ENCODE measurements at places on chromosomes 3 and 15.

- DNase-seq = no peak
Measured at GRCh38 chr3:195268576-195269309, 2.2 kb downstream of the XXYLT1 start.

DNA sequence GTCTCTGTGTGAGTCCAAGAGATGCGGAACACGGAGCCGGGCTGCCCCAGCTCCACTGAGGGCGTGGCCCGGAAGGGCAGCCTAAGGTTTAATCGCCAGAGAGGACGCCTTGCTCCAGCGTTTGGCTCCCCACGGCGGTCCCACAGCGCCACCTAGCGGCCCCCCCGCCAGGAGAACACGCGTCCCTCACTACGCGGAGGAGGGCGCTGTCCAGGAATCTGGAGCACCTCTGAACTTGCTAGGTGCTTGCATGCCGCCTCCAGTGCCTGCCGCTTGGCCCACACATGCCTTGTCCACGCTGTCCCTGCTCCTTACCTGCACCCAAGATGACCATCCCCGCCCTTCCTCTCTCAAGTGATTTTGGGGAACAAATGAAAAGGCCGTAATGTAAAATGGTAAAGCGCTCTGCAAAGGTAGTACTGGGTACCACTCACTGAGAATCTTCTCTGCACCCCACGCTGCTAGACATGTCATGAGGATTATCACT is 14.4 kb upstream of the MRPS22 start:
- no peak for DNase-seq

- DNase-seq = no peak
Measured at GRCh38 chr3:38949994-38950393, 101.8 kb downstream of the SCN11A start.

GRCh38 chr3:119829420-119829819 is 47.5 kb downstream of the NR1I2 start:
- no peak for DNase-seq

GRCh38 chr15:34610354-34610753 is 26.9 kb upstream of the GOLGA8B start:
- DNase-seq = no peak

DNA sequence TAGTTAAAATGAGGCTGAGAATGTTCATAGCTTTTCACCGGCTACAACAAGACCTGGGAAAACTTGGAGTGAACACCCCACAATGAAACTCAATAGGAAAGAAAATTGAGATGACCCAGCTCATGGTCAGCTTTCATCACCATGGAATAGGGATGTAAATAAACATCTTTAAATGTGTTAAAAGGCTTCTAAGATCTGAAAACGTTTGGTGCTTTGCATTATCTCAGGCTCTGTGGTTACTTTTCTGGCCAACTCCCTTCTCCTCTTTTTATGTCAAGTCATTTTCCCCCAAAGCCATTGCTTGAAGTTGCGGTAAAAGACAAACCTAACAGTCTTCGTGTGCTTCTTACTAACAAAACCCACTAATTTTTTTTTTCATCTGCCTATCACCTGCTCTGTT is 195.8 kb downstream of the MECOM start:
- no peak for DNase-seq

- peak; percentile 79 for DNase-seq
Measured at GRCh38 chr3:155519078-155519477, 225.6 kb upstream of the STRIT1 start.

DNA sequence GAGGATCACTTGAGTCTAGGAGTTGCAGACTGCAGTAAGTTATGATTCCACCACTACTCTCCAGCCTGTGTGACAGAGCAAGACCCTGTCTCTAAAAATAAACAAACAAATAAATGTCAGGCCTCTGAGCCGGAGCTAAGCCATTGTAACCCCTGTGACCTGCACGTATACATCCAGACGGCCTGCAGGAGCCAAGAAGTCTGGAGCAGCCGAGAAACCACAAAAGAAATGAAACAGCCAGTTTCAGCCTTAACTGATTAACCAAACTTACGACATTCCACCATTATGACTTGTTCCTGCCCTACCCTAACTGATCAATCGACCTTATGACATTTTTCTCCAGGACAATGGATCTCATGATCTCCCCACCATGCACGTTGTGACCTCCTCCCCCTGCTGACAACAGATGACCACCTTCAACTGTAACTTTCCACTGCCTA is 32.5 kb upstream of the ZKSCAN7 start:
- DNase-seq = no peak

DNA sequence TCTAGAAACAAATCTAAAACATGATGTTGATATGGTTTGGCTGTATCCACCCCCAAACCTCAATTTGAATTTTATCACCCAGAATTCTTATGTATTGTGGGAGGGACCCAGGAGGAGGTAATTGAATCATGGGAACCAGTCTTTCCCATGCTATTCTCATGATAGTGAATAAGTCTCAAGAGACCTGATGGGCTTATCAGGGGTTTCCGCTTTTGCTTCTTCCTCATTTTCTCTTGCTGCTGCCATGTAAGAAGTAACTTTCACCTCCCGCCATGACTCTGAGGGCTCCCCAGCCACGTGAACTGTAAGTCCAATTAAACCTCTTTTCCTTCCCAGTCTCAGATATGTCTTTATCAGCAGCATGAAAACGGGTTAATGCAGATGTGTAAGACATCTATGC is 232.7 kb upstream of the ONECUT1 start:
- DNase-seq = no peak

GRCh38 chr3:11246663-11246970 is 25.6 kb upstream of the ATG7 start:
- no peak for DNase-seq

- no peak for DNase-seq
Measured at GRCh38 chr3:43691120-43691995, 620 bp downstream of the ABHD5 start.

GRCh38 chr3:173889596-173889995 is 492.1 kb downstream of the NLGN1 start:
- no peak for DNase-seq

GRCh38 chr15:83698294-83698693 is 44.4 kb downstream of the ADAMTSL3 start:
- no peak for DNase-seq

DNA sequence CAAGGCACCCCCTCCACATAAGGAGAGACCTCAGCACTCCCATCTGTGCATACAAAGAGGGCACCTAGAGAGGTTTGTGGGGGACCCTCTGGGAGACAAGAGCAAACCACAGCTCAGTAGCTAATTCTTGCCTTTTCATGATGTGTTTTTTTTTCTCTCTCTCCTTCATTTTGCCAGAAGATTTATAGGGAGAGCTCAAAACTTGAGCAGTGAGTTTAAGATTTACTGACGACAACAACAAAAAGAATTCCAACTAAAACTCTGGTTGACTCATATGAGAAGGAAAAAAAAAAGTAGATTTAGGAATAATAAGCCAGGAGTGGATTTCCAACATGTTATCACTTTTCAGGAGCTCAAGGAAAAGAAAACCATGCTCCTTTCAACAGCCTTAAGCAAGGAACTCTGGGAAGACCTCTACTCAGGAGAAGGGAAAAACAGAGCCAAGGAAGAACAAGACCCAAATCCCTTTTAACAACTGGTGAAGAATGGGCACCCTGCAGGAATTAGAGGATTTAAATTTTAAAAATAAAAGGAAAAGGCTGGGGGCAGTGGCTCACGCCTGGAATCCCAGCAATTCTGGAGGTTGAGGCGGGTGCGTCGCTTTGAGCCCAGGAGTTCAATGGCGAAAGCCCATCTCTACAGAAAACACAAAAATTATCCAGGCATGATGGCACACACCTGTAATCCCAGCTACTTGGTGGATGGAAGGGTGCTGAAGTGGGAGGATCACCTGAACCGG is 58.2 kb upstream of the RAD18 start:
- DNase-seq = no peak

GRCh38 chr15:51353976-51354375 is 12.5 kb downstream of the GLDN start:
- DNase-seq = no peak

DNA sequence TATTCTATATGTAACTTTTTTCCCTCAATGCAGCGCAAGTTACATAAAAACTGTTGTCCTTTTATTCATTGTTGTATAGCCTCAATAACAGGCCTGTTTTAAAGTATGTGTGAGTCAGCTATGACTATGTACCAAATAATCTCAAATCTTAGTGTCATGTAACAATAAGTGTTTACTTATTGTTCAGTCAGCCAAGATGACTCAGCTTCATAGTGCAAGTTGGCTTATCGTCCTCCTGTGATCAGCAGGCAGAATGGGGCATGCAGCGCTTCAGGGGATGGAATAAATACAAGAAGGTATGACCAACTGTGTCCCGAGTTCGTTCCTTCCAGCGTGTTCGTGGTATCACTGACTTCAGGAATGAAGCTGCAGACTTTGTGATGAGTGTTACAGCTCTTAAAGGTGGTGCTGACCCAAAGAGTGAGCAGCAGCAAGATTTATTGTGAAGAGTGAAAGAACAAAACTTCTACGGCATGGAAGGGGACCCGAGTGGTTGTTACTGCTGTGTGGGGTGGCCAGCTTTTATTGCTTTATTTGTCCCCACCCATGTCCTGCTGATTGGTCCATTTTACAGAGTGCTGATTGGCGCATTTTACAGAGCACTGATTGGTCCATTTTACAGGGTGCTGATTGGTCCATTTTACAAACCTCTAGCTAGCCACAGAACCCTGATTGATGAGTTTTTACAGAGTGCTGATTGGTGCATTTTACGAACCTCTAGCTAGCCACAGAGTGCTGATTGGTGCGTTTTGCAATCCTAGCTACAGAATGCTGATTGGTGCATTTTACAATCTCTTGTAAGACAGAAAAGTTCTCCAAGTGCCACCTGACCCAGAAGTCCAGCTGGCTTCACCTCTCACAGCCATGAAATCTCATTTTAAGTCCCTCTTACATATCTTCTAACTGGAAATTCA is 1016.0 kb downstream of the MCTP2 start:
- DNase-seq = no peak

- DNase-seq = no peak
Measured at GRCh38 chr3:117600112-117600511, 890.5 kb downstream of the TUSC7 start.

DNA sequence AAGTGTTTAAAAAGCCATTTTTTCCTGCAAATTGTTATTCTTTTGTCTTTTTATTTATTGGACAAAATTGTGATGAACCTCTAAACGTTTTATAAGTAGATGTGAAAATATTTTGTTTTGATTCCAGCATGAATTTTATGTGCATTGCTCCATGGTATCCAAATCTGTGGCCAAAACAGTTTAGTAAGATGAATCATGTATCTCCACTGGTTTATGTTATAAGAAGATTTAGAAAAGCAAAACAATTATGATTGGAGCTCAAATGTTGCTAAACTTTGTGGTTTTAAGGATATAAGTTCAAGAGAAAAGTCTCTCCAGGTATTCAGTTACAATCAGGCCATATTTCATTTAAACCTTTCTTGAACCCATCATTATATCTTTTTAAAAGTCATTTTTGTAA is 80.9 kb downstream of the NECTIN3 start:
- no peak for DNase-seq

DNA sequence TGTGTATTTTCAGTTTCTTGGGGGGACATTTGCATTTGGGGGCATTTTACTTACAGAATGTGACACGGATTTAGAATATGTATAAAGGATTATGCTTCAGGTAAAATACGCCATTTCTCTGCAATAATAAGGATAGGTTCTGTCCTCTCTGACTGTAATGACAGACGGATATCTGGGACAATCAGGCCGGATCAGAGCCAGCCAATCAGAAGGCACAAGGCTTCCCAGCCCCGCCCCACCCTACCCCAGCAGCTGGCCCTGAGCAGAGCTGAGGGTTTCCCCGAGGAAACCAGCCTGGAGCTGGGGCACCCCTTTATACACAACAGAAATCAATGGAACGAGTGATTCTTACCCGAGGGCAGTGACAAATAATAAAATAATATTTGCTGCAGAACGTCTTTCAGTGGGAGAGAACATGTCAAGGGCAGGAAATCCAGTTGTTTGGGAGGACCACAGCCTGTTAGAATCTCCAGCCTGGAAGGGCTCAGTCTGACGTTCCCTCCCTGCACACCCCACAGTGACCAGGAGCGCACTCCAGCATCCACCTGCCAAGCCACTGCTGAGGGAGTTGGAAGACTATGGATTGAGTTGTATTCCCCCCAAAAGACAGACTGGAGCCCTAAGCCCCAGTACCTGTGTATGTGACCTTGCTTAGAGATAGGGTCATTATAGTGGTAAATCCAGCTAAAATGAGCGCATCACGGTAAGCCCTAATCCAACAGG is 30.3 kb upstream of the SEC13 start:
- DNase-seq = no peak

DNA sequence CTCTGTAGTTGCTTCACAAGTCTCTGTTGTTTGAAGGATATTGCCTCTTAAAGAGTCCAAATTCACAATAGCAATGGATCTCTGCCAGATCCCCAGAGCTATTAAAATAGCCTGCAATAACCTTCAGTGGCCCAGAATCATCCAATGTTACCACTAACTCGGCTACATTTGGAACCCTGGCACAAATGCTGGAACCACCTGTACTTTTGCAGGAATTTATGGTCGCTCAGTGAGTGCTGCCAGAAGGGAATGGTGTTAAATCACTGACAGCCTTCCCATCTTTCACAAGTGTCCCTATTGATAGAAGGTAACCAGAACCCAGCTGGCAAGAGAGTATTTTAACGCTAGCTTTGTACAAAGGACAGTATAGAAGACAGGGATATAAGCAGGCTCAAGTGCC is 298.8 kb upstream of the PLSCR5 start:
- DNase-seq = no peak

GRCh38 chr3:98977520-98977919 is 76.0 kb upstream of the DCBLD2 start:
- DNase-seq = no peak

DNA sequence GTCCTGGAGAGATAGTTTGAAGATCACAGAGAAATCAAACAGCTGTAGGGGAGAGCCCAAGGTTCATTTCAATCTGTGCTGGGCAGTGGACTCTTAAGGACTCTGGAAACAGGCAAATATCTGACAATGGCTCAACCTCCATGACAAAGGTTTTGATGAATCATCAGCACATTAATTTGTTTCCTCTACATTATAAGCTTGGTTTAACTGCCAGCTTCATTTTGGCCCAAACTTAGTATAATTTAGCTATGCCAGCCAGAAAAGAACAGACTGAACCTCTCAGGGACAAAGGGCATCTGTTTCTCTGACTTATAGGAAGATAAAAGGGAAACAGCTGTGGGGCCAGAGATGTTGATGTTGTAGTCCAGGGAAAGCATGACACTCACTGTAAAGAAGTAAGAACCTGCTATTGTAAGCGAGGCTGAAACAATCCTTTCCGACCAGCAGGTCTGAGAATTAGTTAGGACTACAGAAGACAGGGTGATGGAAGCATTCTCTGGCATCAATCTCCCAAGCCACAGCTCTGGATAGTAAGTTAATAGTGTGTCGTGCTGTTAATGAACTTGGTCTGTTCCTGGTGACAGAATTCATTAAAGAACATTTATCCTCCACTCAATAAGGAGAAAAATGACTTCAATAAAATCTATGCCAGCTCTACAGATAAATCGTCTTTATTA is 110.1 kb downstream of the KCNMB2 start:
- no peak for DNase-seq

- no peak for DNase-seq
Measured at GRCh38 chr3:193640165-193640715, 47.2 kb downstream of the OPA1 start.

GRCh38 chr15:85582131-85583079 is 202.0 kb downstream of the AKAP13 start:
- DNase-seq = no peak

GRCh38 chr3:183576487-183577107 is 21.1 kb upstream of the KLHL6 start:
- no peak for DNase-seq

All from NCI-H1417 treated with DMSO at 0.1 percent for 48 hours (cell line).